Right atrium auricular region (tissue), 2 donors: ENCODE measurements at places on chromosomes 6 and 20. TPM values are rescaled to one million over a fixed set of nuclear protein-coding genes. Genes with fewer than 3 reads are reported as not detected.

KIF25 gene
- not detected for total RNA-seq

WFDC5 gene
- total RNA-seq, result not detected

FIG4 gene
- 6.2 TPM for total RNA-seq

VTA1 gene
- total RNA-seq, result 36.4 TPM

CPXM1 gene
- total RNA-seq, result 4.4 TPM

PRSS35 gene
- 0.85 TPM for total RNA-seq

VSX1 gene
- total RNA-seq, result not detected

NR2E1 gene
- total RNA-seq, result not detected

CFB gene
- 65.5 TPM for total RNA-seq

KIF3B gene
- total RNA-seq, result 16.4 TPM

- peak overlapping the region; percentile 75 for H3K27ac ChIP-seq
- H3K36me3 ChIP-seq, result peaks cover 46% of the 10 kb centered on the region
- peak; percentile 68 for DNase-seq
- H3K27me3 ChIP-seq, result no peaks in the 10 kb centered on the region
- H3K4me3 ChIP-seq, result no peak overlapping the region
Observed at GRCh38 chr20:50572938-50573777, 63.0 kb downstream of the PTPN1 start.

DNA sequence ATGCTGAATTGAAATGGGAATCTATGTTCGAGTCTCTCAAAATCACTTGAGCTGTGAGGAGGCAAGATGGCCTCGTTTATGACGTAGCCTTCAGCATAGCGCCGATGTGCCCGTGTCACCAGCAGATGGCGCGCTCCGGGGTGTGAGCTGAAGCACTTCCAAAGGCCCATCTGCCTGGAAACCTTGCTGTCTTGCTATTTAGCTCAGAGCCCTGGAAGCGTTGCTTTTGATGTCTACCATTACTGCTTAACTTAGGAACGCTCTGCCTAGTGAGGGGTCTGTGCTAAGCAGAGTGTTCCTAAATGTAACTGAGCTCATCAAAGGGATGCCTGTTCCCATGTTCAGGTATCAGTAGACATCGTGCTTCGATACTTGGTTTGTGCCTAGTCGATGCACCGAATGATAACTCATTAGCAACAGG is 67.7 kb downstream of the SYCP2L start:
- H3K4me1 ChIP-seq, result no peaks in the 10 kb centered on the region
- H3K27me3 ChIP-seq, result no peaks in the 10 kb centered on the region
- H3K27ac ChIP-seq, result no peak overlapping the region

DNA sequence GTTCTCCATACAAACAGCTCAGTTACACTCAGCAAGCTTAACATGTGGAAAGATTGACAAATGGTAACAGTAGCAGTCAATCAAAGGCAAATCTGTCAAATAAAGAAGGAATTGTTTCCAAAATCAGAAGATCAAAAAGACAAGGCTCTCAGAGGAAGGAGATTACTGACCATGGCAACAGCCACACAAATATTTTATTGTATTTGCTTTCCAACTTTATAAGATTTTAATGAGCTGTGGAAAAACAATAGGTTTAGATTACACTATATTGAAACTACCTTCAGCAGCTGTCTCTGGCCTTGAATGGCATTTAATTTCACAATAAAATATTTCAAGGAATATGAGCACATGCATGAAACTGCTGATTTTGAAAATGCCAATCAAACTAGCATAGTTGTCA is 1143.9 kb upstream of the GJE1 start:
- H3K27ac ChIP-seq, result no peak overlapping the region
- no peak for DNase-seq
- H3K4me3 ChIP-seq, result no peak overlapping the region
- H3K36me3 ChIP-seq, result no peaks in the 10 kb centered on the region

DNA sequence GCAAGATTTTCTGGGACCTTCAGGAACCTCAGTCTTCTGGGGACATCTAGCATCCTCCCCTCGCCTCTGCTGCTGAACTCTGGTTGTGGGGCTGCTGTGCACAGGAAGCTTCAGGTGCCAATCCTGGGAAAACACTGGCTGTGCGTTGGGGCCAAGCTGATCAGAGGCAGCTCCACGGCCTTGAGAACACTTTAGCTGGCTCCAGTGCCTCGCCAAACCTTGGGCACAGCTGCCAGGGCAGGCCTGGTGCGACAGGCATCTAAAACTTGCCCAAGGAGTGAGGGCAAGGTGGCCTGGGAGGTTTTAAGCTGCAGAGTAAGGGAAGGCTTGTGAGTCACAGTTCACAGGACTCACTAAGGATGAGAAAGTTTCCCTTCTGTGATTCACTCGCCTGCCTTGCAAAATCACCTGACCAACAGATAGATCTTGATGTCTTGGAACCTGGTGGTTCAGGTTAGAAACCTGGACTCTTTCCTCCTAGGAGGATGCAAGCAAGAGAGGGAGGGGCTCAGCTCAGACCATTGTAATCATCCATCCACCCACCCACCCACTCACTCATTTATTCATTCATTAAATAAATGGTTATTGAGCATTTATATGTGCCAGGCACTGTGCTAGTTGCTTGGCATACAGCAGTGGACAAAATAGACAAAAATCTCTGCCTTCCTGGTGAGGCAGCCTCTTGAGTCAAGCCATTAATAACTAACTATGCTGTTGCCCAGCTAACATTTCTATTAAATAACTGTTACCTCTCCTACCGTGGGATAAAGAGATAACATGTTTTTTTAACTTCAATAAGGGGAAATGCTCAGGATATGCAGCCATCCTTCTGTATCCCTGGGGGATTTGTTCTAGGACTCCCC is 2.5 kb upstream of the SPATS1 start:
- peaks cover 10% of the 10 kb centered on the region for H3K4me1 ChIP-seq
- no peaks in the 10 kb centered on the region for H3K27me3 ChIP-seq
- H3K27ac ChIP-seq, result no peak overlapping the region
- no peak for DNase-seq
- H3K36me3 ChIP-seq, result no peaks in the 10 kb centered on the region

DNA sequence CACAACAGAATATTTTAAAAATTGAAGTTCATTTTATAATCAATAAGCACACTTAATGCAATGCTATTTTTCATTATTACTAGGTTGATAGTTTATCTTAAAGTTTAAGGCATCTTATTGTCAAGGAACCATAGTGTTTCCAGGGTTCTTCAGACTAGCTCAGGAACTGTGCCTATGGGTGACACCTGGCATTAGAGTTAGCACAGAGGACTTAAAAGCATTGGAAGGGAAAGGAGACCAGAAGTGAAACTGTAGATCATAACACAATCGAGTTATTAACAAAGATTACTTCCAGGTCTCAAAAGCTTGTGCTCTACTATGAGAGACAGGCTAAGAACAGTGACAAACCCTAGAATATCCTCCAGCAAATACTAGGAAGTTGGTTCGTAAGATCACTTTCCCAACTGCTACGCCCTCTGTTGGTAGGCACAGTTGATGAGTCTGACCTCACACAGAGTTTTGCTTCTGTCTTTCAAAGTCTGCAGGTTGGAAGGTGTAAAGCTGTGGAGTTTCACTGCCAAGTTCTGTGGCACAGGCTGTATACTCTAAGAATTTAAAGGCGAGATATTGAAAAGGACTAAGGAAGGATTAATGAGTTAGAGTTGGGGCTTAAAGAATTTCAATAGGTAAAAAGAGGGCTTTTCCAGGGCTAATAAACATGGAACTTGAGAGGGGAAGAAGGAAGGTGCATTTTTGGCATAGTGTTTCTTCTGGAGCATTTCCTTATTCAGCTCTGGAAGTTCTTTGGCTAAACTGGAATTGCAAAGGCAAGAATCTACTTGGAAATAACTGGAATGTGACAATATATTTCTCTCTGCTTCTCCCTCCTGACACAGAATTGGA is 531.3 kb upstream of the JAG1 start:
- no peaks in the 10 kb centered on the region for H3K4me1 ChIP-seq
- no peak overlapping the region for H3K27ac ChIP-seq
- no peak overlapping the region for H3K4me3 ChIP-seq

DNA sequence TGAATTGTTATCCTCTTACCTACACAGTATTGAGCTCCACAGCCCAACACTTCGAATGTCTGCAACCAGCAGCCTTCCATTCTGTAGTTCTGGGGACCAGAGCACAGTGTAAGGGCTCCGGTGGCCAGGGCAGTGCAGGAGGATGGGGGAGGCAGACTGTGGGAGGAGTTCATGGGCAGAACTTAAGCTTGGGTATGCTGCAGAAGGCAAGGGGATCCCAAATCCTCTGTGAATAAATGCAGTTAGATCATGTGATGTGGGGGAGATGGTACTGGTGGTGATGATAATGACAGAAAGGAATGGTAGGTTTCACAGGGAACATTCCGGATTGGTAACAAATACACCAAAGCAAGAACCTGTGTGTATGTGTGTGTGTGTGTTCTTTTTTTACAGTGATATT is 26.5 kb upstream of the CNKSR3 start:
- H3K4me3 ChIP-seq, result no peak overlapping the region
- no peak overlapping the region for H3K27ac ChIP-seq
- no peaks in the 10 kb centered on the region for H3K36me3 ChIP-seq
- no peaks in the 10 kb centered on the region for H3K4me1 ChIP-seq
- no peaks in the 10 kb centered on the region for H3K27me3 ChIP-seq

- H3K4me1 ChIP-seq, result no peaks in the 10 kb centered on the region
- H3K4me3 ChIP-seq, result no peak overlapping the region
- H3K27ac ChIP-seq, result no peak overlapping the region
- no peak for DNase-seq
Observed at GRCh38 chr6:25537349-25538018, 114.5 kb upstream of the SCGN start.

DNA sequence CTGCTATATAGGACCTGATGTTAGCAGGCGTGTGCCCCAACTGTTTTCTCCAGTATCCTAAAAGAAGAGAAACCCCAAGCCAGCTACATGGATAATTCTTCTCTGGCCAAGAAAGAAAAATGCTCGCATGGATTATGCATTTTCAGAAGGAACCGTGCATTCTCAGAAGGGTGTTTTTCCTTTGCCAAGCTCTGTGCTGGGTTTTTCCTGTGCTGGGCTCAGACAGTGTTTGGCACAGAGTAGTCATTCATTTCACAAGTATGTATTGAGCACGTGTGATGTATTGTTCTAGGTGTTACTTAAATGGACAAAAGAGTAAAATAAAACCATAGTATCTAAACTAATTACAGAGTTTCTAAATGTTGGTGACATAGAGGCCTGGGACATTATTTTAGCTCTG is 62.7 kb upstream of the ZNF133 start:
- H3K27me3 ChIP-seq, result no peaks in the 10 kb centered on the region
- H3K36me3 ChIP-seq, result no peaks in the 10 kb centered on the region
- DNase-seq, result no peak
- no peak overlapping the region for H3K4me3 ChIP-seq
- H3K4me1 ChIP-seq, result peaks cover 9% of the 10 kb centered on the region
- no peak overlapping the region for H3K27ac ChIP-seq

GRCh38 chr6:145865595-145865994 is 51.0 kb upstream of the FBXO30 start:
- no peaks in the 10 kb centered on the region for H3K4me1 ChIP-seq
- H3K36me3 ChIP-seq, result no peaks in the 10 kb centered on the region
- no peak overlapping the region for H3K4me3 ChIP-seq
- no peak for DNase-seq
- no peaks in the 10 kb centered on the region for H3K27me3 ChIP-seq

GRCh38 chr6:112983713-112984261 is 636.7 kb downstream of the RFPL4B start:
- H3K4me1 ChIP-seq, result no peaks in the 10 kb centered on the region
- no peak overlapping the region for H3K4me3 ChIP-seq
- no peak for DNase-seq
- no peaks in the 10 kb centered on the region for H3K36me3 ChIP-seq

DNA sequence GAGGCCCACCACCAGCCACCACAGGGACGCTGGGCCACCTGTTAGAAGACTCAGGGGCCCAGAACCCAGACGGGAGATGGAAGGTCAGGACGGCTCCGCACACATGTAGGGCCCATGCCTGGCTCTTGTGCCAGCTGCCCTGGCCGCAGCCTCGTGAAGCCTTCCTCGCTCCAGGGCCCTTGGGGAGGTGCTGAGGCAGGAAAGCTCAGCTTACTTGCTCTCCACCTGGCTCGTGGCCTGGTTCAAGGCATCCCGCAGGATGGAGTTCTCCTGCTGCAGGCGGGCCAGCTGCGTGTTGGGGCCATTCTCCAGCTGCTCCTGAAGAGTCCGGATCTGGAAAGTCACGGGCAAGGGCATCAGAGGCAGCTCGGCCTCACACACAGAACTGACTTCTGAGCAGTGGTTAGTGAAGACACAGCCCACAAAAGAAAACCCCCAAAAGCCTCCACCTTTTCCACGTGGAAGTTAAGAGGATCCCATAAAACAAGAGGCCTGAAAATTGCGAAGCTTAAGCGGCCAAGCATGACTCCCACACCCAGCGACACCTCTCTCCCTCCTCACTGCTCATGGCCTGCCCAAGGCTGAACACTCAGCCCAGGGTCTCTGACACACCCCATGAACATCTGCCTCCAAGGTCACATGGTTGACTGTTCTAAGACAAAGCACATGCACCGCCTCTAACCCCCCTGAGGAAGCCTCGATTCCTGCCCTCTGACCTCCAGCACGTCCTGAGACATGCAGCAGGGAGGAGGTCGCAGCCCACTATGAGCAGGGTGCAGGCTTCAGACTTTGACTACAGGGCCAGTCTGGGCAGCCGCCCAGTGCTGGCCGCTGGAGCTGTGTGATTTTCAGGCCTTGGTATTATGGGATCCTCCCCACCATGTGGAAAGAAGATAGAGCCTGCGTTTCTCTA is 46.5 kb downstream of the RRBP1 start:
- no peak for DNase-seq
- no peak overlapping the region for H3K4me3 ChIP-seq
- peaks cover 53% of the 10 kb centered on the region for H3K4me1 ChIP-seq
- no peaks in the 10 kb centered on the region for H3K27me3 ChIP-seq

- H3K4me3 ChIP-seq, result no peak overlapping the region
- no peak for DNase-seq
- H3K4me1 ChIP-seq, result no peaks in the 10 kb centered on the region
- no peaks in the 10 kb centered on the region for H3K36me3 ChIP-seq
- no peak overlapping the region for H3K27ac ChIP-seq
Observed at GRCh38 chr6:143097224-143097795, 36.6 kb downstream of the AIG1 start.

DNA sequence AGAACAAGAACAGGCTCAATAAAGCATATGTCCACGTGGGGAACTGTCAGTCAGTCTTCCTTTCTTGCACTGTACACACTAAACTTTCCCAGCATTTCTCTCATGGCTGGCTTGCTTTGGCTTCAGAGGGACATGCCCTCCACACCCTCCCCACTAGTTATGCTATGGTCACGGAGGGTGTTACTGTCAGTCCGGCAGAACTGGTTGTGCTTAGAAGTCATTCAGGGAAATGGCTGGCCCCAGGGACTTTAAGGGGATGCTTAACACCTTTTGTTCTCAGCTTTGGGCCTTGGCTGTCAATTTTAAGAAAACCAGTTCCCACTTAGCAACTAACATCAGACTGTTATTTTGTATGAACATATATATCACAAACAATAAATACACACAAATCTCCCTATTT is 55.1 kb downstream of the ELOVL5 start:
- H3K27me3 ChIP-seq, result no peaks in the 10 kb centered on the region
- no peak overlapping the region for H3K27ac ChIP-seq
- no peak overlapping the region for H3K4me3 ChIP-seq
- no peak for DNase-seq
- no peaks in the 10 kb centered on the region for H3K4me1 ChIP-seq

GRCh38 chr20:44384423-44385027 is 29.0 kb downstream of the HNF4A start:
- no peaks in the 10 kb centered on the region for H3K27me3 ChIP-seq
- H3K36me3 ChIP-seq, result no peaks in the 10 kb centered on the region
- peak; percentile 87 for DNase-seq
- peaks cover 7% of the 10 kb centered on the region for H3K4me1 ChIP-seq
- H3K4me3 ChIP-seq, result no peak overlapping the region

- H3K36me3 ChIP-seq, result no peaks in the 10 kb centered on the region
- H3K4me1 ChIP-seq, result no peaks in the 10 kb centered on the region
- no peaks in the 10 kb centered on the region for H3K27me3 ChIP-seq
- no peak overlapping the region for H3K27ac ChIP-seq
Observed at GRCh38 chr20:24873025-24873620, 75.9 kb upstream of the CST7 start.
